ENCODE measurements at places on chromosomes 3 and 15. TPM values are rescaled to one million over a fixed set of nuclear protein-coding genes. Genes with fewer than 3 reads are reported as not detected.
A peak's percentile ranks its signal among the peaks of the same experiment; 100 is the strongest.

CCDC33 gene
- polyA plus RNA-seq, result 0.46 TPM

PPP1R14D gene
- 0.66 TPM for polyA plus RNA-seq

IL17RE gene
- 1.6 TPM for polyA plus RNA-seq

RASGRP1 gene
- 1.3 TPM for polyA plus RNA-seq

DNA sequence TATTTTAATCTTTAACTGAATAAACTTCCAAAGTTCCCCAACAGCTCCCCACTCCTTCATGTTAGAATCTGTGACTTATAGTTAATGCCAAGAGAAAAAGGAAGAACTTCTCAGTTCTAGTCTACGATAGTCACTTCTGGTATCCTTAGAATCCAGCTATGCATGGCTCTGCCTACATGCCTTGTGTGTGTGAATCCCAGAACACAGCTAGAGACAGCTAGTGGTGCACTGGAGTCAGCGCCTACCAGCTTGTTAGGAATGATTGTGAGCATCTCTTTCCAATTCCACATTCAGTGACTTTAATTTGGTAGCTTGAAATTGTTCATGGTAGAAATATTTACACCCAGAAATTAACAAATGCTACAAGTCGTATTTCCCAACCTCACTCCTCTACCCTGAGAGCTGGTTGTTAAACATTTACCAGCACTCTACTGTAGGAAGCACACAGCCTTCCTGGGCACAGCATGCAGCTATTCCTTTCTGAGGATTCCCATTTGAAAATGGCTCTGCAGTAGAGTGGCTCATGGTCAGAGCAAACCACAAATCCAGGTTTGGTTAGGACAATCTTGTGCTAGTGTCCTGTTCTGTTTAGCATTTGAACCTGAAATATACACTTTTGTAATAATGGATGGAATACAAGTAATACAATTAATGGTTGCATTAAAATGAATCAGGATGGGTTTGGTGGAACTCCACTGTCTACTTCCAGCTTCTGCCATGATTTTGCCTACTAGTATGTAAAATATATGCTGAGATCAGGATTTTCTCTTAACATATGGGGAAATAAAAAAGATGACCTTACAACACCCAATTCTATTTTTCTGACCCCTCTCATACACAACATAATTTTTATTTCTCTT is 371.0 kb upstream of the GBE1 start:
- DNase-seq, result no peak

GRCh38 chr3:43005253-43005652 is 26.1 kb downstream of the GASK1A start:
- no peak for DNase-seq

DNA sequence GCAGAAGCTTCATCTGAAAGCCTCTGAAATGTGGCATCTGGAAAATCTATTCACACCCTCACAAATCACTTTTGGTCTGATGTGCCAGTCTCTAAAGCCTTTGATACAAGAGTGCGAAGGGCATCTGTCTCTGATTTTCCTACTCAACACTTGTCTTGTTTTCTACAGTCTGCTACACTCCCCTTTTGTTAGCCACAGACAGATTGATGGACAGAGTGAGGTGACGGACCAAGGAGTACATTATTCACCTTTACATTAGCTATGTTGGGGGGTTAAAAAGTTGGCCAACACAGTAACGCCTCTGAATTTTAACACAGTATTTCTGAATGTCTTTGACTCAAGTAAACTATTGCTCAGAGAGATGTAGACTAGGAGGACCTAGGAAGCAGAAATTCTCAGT is 63.1 kb downstream of the TNIK start:
- no peak for DNase-seq

GRCh38 chr3:187903697-187904096 is 158.4 kb upstream of the BCL6 start:
- no peak for DNase-seq

- peak; percentile 15 for DNase-seq
These were observed 424.9 kb upstream of the ZNF385D start for GRCh38 chr3:22175947-22176346.

DNA sequence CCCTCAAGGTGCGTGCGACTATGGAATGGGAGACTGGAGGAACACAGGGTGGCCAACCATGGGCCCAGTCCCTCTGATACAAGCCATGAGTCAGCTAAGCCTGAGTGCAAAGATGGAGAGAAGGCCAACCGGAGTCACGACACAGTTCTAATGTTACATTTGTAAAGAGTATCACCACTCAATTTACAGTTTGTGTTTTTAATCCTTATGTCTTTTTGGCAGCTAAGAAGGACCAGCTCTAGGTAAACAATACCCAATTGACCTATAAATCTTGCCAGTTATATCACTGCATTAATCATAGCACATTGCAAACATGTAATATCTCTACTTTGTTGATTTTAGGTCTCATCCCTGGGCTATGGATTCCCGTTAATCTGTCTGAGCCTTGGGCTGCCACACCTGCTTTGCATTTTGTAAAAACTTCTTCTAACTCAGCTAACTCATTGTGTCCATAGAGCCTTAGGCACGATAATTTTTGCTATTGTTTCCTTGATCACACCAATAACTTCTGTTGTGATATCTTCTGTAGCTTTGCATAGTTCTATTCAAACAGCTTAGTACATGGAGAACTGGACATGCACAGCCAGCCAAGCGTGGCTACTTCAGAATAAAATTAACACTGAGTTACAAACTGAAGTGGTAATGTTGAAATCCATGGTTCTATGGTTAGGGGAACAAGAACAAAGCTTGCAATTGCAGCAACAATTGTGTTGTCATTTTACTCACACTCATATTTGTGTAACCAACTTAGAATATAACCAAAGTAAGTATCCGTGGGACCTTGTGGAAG is 50.3 kb downstream of the LSM3 start:
- no peak for DNase-seq

DNA sequence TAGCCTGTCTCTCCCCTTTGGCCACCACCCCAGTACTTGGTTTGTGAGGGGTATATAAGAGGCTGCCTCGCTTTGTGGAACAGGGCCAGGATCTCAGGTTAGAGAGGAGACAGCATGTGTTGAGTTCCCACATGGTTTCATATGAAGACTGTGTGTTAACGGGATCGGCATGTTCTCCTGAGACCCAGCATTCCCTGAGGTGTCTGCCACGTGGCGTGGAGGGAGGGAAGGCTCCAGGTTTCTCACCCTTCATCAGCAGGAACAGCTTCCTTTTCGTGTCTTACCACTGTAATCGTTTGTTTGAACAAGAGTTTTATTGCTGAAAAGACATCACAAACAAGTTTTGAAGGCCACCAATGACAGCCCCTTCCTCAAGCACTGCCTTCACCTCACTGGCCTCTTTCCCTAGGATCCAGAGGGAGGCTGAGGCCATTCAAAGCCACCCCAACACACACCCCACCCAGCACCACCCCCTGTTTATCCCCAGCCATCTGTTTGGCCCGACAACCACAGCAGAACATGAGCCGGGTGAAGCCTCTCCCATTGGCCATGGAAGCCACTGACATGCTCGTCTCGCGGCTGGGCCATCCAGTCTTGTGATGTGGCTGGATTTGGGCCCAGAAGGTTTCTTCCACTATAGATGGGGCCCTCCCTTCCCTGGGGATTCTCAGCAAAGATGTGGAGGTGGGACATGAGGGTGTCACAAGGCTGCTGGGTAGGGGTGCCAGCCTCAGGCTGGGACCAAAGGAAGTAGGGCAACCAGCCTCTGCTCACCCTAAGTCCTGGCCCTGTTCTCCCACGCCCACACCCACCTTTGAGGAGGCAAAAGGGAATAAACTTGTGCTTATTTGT is 10.0 kb downstream of the BHLHE40 start:
- no peak for DNase-seq

GRCh38 chr3:39569095-39569494 is 101.6 kb downstream of the MOBP start:
- no peak for DNase-seq

DNA sequence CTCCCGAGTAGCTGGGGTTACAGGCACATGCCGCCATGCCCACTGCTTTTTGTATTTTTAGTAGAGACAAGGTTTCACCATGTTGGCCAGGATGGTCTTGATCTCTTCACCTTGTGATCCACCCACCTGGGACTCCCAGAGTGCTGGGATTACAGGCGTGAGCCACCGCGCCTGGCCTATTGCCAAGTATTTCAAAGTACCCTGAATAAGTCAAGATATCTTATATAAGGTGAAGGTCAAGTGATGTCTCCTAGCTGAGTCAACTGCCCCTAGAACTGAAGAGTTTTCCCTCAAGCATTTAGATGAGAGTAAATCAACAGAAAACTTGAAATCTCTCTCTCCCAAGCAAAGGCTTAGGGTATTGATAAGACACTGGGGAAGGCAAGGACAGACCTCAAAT is 63.9 kb downstream of the RPL22L1 start:
- no peak for DNase-seq

GRCh38 chr3:195036574-195036973 is 234.4 kb downstream of the XXYLT1 start:
- DNase-seq, result no peak

DNA sequence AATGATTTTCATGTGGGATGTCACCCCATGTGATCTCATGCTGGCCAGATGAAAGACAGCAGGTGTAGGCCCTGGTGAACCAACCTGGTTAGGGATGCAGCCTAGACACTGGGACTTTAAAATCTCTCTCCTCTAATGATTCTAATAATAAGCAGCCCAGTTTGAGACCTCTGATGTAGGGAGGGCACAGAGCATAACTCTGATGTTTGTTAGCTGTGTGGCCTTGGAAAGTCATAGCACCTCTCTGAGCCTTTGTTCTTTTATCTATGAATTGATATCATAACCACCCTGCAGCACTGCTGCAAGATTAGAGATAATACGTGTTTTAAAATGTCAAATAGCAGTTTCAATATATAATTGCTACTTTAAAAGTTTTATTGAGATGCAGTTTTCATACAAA is 106.0 kb downstream of the RPL22L1 start:
- no peak for DNase-seq

GRCh38 chr3:128196647-128197046 is 43.4 kb downstream of the EEFSEC start:
- DNase-seq, result no peak

DNA sequence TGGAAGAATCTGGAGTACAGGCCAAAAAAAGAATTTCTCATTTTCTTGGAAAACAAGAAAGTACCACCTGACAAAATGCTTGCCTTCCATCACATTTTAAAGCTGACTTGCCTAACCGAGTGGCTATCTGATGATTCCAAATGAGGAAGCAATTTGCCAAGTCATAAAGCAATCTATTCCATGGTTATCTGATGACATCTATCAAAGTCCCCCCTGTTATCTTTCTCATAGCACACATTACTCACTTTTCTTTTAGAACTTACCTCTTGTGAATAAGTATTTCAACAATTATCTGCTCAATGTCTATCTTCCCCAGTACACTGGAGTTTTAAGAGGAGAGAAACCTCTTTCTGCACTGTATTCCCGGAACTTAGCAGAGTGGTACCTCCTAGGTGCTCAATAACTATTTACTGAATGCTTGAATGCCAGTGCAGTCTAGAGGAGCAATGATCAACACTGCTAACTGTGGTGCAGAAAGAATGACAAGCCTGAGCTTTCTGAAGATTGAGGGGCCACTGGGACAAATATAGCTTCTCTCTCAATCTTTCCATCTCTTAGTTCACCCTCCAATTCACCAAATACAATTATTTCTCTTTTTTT is 186.3 kb upstream of the ATP11B start:
- no peak for DNase-seq

- no peak for DNase-seq
These were observed 3.1 kb upstream of the POLR2M start for GRCh38 chr15:57703387-57703786.

Data from brain (organoid and tissue), 16 donors.